Gastroesophageal sphincter (tissue), 4 donors: ENCODE measurements at places on chromosomes 11 and 22.

DNA sequence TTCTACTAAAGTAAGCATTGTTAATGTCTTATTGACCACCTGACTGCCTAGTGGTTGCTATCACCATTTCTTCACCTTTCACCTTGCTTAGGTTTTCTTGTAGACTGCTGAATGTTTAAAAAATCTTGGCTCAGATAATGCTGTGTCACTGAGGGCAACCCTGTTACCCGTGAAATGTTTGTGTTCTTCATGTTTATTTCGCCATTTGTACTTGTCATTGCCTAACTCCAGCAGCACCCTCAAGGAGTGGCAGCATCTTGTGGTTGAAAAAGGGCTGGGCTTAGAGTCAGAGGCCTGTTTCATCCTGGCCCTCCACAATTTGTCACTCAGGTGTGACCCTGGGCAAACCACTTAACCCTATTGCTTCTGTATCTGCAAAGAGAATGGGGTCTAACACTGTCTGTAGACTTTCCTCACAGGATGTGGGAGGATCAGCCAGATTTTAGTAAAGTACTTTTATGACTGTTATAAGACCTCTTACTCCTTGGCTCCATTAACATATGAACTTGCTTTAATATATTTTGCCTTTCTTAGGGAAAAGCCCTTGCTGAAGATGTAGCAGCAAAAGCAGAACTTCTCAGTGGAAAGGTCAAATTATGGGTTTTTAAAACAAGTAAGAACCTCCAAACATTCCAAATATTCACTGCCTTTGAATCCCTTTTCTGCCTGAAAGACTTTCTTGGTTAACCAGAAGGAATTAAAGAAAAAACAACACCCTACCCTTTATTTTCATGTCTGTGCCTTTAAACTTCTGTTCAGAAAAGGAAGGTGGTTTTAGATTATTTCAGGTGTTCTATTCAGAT, 154.5 kb upstream of the C11orf87 start:
- no peak for ATAC-seq

DNA sequence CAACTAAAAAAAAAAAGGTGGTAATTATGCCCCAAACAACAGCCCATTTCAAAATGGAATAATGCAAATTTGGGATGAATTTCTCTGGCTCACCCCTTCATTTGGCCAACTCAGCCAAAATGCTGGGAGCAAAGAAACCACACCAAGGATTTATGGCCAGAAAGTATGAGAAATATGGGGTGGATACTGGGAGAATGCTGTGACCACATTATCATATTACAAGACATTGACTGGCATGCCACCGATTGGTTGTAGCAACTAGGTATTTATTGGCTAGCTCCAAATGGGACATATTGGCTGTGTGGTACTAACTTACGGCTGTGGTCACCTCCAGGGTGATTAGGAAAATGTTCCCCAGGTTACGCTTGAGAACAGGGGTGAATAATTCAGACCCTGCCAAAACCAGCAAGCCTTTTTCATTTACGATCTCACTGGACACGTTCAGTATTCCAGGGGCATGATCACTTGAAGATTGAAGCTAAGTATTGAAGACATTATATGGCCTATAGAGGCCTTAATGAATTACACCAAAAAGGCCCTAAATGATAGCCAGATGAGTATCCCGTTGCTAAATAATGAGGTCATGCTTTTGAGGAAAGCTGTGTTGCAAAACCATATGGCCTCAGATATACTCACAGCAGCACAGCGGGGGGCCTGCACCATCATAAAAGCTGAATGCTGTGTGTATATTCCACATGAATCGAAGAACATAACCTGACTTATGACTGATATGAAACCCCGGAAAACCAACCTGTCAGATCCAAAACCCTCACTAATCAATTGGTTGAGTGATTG, 3.8 kb upstream of the FDX1 start:
- no peak for ATAC-seq

DNA sequence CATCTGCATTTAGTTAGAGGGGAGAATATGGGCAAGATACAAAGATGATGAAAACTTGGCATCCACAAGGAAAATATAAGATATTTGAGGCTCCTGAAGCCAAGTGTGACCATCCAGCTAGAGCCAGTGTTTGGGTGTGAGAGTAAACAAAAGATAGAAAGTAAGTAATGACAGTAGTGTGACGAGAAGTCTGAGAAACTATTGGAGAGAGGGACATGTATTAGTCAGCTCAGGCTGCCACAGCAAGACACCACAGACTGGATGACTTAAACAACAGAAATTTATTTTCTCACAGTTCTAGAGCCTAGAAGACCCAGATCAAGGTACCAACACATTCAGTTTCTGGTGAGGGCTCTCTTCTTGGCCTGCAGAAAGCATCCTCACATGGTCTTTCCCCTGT, 6.4 kb upstream of the CCKBR start:
- ATAC-seq = no peak

GRCh38 chr11:43493431-43493830, 134.7 kb downstream of the TTC17 start:
- no peak for ATAC-seq

- no peak for ATAC-seq
Measured at GRCh38 chr11:11817957-11818356, 23.8 kb upstream of the USP47 start.

DNA sequence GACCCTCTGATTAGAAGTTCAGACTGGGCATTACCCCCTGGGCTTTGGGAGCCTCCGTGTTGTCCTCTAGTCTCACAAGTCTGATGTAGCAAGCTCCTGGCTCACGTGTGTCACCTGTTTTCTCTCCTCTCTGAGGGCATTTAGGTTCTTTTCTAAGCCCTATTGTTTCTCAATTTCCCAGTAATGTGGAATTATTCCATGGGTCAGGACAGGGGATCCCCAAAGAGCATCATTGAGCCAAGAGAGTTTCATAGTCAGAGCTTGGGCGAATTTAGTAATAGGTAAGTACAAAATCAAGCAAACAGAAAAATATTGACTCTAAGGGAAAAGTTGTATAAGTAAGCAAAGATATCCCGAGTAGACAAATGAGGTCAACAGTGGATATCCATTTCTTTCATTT, 57.3 kb downstream of the PPP6R2 start:
- no peak for ATAC-seq

DNA sequence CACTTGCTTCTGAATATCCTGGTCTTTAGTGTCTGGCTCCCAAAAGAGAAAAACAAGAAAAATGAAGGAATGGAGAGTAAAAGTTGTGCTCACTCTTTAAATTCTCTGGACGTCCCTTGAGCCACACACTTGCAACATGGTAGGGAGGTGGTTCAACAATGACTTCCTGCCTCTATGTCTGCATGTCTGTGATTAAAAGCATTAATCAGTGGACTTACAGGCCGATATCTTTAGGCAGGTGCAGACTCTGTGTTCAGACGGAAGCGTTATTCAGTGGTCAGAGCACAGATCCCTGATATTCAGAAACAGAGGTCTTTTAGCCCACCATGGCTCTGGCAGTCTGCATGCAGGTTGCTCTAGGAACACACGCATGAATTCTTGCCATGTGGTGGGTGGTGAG, 1920.0 kb upstream of the RAG2 start:
- no peak for ATAC-seq

DNA sequence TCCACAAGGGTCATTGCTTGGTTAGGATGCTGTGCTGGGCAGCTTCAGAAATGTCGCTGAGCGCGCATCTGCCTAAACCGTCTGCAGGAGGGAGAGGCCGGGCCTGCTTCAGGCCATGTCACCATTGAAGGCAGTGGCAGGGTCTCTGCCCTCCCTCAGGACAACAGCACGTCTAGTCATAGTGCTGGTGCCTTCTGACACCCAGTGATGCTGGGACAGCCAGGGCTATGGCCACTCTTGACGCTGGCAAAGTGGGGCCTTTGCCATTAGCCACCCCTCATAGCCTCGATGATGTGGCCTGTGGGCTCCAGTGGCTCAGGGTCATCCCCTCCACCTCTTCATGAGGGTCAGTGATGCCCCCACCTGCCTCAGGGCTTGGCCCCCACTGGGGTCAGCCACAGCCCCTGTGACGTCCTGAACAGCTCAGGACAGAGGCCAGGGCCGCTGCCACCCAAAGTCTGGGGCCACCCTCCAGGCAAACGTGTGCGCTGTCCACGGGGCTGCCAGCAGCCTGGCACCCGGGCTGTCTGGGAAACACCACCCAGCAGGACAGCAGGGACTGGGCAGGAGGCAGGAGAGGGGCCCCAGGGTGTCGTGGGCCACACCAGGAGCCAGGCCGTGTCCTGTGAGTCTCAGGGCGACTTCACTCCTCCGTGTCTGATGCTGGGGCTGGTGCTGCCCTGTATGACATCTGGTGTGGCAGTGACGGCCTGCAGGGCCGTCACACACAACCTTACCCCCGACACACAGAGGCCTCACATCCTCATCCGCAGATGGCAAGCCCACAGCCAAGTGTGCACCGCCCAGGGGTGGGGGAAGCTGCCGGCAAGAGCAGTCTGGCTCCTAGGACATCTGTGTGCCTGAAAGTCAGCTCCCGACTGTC, 42.5 kb downstream of the CERK start:
- ATAC-seq = no peak

DNA sequence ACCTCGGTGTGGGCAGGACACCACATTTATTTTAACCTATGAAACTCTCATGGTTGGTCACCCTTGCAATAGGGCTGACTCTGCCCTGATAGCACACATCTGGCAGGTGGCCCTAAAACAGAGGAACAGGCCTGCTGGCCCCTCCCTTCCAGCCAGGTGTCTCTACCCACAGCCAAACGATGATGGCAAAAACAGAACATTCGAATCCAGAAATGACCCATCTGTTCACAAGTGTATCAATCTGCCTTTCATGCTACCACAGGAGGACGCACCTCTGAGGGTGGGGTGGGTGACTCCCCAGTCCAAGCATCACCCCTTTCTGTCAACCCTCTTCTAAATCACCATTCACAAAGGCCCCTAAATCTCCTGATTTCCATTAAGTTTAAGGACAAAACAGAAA, 118.1 kb downstream of the ETS1 start:
- no peak for ATAC-seq

GRCh38 chr11:114400915-114401223, 403 bp downstream of the RBM7 start:
- ATAC-seq = no peak

- ATAC-seq = no peak
Measured at GRCh38 chr22:38618258-38618657, 37.9 kb downstream of the FAM227A start.

DNA sequence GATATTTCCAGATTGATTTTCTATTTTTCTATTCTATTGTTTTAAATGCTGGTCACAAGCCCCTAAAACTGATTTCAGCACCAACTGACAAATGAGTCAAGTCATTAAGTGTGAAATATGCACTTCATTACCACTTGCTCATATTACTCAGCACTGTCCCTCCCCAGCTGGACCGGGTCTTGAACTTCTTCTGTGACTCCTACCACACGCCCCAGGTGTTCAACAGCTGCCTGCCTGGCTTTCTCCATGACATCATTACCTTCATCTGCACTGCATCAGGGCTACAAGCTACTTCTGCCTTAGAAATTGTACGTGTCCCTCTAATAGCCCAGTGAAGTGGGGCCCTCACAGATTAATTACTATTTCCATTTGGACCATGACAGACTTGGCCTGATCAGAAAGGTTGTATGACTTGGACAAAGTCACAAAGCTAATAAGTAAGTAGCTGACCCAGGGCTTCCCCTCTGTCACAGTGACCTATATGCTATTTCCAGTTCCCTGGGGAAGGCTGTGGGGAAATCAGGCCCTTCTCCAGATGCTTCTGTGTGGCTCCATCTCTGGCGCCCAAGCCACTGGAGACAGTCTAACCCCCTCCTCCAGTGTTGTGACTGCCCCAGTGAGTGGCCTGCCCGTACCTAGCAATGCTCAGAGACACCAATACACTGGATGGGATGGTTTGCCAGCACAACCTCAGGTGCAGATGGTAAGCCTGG, 18.1 kb downstream of the TBC1D10A start:
- no peak for ATAC-seq

GRCh38 chr11:10443152-10443551, 11.9 kb upstream of the AMPD3 start:
- no peak for ATAC-seq

DNA sequence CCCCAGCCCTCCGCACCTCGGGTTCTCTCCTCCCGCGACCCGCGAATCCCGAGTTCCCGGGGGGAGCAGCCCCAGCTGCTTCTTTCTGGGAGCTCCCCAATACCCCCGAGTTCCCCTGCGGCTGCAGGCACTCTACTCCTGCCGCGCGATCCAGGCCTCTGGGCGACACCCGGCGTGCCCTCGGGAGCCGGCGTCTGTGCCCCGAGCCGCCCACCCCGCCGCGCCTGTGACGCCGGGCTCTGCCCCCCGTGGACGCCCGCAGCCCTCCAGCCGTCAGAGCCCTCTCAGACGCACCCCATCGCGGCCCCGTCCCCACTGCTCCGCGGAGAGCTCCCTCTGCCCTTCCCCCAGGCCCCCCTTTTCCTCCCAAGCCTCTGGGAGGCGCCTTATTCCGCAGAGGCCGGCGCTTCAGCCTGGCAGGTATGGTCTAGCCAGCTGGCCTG, 422 bp downstream of the GLB1L2 start:
- peak; percentile 37 for ATAC-seq

- ATAC-seq = no peak
Measured at GRCh38 chr11:102564110-102564509, 33.6 kb upstream of the MMP7 start.

DNA sequence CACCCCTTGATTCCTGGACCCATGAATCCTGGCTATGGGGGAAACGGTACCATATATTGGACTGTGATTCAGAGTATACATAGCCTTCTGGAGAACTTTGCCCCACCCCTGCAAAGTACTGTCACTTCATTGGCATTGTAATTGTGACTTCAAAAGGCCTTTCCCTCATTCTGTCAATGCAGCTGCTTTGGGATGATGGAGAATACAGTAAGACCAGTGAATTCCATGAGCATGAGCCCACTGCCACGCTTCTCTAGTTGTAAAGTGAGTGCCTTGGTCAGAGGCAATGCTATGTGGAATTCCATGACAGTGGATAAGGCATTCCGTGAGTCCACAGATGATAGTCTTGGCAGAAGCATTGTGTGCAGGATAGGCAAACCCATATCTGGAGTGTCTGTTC, 25.7 kb upstream of the MSANTD2 start:
- no peak for ATAC-seq

- no peak for ATAC-seq
Measured at GRCh38 chr11:2902784-2903671, 17.5 kb upstream of the CDKN1C start.

DNA sequence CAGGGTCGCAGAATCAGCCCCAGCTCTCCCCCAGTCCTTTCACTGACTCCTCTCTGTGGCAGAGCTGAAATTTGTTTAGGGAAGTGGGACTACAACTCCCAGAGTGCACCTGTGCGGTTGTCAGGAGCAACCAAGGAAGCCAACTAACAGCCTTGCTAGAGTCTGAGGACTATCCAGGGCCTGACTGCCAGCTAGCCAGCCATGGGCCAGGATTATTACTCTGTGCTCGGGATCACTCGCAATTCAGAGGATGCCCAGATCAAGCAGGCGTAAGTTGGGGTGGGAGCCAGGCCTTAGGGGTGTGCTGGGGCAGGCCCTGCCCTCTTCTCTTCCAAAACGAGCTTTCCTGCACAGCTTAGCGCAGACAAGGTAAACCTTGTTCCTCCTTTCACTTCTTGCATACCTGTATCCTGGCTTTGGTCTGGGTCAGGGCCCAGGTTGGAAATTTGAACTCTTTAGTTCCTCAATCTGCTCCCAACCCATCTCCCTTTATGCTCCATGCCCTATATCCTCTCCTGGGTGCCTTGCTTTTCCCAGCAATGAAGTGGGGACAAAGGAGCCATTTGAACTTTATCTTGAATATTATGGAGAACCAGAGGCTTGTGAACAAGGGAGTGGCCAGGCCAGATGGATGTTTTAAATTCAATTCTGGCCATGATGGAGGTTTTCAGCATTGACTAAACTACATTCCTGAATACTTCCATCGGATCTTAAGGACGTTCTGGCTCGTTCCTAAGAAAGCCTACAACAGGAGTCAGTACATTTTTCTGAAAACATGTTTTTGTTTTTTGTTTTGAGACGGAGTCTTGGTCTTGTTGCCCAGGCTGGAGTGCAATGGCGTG, at the start of gene DNAJB13:
Gene DNAJB13 (plus strand): TSS at position 158 of the 842 bp plus-strand sequence. CDS start 44 bp downstream, at position 202.
- no peak for ATAC-seq
